ENCODE measurements at places on chromosomes 2 and 18. TPM values are rescaled to one million over a fixed set of nuclear protein-coding genes. Genes with fewer than 3 reads are reported as not detected.

SLC38A11 gene
- not detected for total RNA-seq

POTEF gene
- total RNA-seq: not detected

GPR39 gene
- 4.0 TPM for total RNA-seq

SLC16A14 gene
- 2.1 TPM for total RNA-seq

- no peaks in the 10 kb centered on the region for H3K4me1 ChIP-seq
- H3K27me3 ChIP-seq: no peaks in the 10 kb centered on the region
- no peak overlapping the region for H3K27ac ChIP-seq
- no peak for DNase-seq
- H3K4me3 ChIP-seq: no peak overlapping the region
These were observed 442.0 kb upstream of the SYT4 start for GRCh38 chr18:43719267-43719795.

GRCh38 chr2:62573137-62573731, 67.2 kb upstream of the TMEM17 start:
- no peaks in the 10 kb centered on the region for H3K27me3 ChIP-seq
- no peaks in the 10 kb centered on the region for H3K36me3 ChIP-seq
- H3K4me3 ChIP-seq: no peak overlapping the region
- no peak for DNase-seq

CCBE1 gene
- total RNA-seq: 1.2 TPM

DNA sequence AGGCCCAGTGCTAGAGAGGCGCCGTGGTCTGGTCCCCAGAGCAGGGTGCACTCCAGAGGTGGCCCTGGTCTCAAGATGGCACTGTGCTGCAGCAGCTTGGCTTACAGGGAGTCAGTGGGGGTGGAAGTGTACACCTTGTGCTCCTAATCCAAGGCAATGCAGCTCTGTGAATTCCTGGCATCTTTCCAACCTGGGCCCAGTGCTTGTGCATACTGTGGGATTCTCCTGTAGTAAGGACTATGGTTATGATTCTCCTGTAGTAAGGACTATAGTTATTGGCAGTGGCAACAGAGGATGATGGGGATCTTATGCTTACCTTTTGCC, 616.7 kb upstream of the REG3G start:
- DNase-seq: no peak
- H3K27me3 ChIP-seq: no peaks in the 10 kb centered on the region
- no peaks in the 10 kb centered on the region for H3K36me3 ChIP-seq

DNA sequence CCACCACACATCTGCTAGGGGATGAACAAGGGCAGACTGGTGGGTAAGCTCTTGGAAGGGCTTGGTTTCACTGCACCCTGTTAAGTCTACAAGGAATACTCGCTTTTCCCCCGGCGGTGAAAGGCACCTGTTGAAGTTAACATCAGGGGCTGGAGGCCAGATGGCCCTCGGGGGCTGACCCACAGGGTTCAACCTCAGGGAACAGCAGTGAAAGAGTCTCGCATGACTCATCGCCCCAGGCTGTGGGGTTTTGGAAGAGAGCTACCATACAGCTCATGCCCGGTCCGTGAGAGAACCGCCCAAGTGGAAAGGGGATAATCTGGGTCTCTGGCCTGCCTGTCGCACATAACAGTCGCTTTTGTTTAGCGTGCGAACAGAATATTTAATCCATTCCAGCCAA, 748.0 kb downstream of the DPP10 start:
- H3K27ac ChIP-seq: no peak overlapping the region
- DNase-seq: no peak
- no peaks in the 10 kb centered on the region for H3K4me1 ChIP-seq

- no peaks in the 10 kb centered on the region for H3K36me3 ChIP-seq
- no peak for DNase-seq
- no peaks in the 10 kb centered on the region for H3K27me3 ChIP-seq
- no peak overlapping the region for H3K4me3 ChIP-seq
- H3K4me1 ChIP-seq: no peaks in the 10 kb centered on the region
- no peak overlapping the region for H3K27ac ChIP-seq
These were observed 1957.9 kb downstream of the SUCLG1 start for GRCh38 chr2:82501217-82501616.
